ENCODE measurements at places on chromosomes 2 and 18. TPM values are rescaled to one million over a fixed set of nuclear protein-coding genes. Genes with fewer than 3 reads are reported as not detected.

GRCh38 chr18:6363216-6363615, 51.5 kb downstream of the L3MBTL4 start:
- H3K36me3 ChIP-seq = no peaks in the 10 kb centered on the region
- DNase-seq = no peak
- H3K4me1 ChIP-seq = no peaks in the 10 kb centered on the region
- no peak overlapping the region for H3K4me3 ChIP-seq
- no peak overlapping the region for H3K27ac ChIP-seq
- H3K27me3 ChIP-seq = no peaks in the 10 kb centered on the region

DNA sequence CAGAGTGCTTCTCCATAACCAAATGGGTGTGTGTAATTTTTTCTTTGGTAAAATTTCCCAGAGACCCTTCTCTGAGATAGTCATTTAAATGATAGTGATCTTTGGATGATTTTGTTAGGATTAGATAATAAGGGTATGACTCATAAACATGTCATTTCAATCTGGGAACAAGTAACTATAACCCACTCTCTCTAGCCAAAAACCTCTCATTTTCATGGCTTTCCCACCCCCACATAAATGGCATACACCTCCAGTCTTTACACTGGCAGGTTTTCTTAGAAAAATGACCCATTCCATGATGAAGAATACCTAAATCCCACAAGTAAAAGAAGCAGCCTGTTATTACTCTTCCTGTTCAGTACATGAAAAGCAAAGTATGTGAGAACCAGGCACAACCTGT, 572.0 kb upstream of the ZEB2 start:
- no peaks in the 10 kb centered on the region for H3K27me3 ChIP-seq
- no peak for DNase-seq
- no peak overlapping the region for H3K4me3 ChIP-seq
- no peaks in the 10 kb centered on the region for H3K36me3 ChIP-seq
- no peak overlapping the region for H3K27ac ChIP-seq

DNA sequence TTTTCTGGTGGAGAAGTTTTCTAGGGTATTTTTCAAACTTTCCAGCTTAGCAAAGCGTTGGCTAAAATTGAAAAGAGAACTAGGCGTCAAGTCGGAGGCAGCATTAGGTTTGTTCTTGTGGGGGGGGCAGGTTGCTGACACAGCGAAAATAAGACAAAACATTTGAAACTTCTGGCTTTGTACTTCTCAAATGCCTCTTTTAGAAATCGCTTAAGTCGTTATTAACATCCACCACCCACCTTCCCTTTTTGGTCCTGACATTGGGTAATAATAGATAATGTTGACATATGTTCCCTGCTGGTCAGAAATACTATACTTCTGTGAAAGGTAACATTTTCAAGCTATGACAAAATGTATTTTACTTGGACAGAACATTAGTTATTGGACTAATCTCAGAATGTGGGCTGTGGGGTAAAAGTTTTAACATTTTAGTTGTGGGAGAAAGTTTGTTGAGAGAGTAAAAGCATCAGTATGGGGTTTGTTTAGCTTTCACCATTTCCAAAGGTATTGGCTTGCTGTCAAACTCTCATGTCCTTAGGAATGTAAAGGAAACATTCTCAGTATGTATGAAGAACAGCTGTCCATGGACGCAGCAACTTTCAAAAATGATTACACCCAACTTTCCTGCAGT, 88.1 kb upstream of the ZEB2 start:
- H3K4me1 ChIP-seq = no peaks in the 10 kb centered on the region
- no peaks in the 10 kb centered on the region for H3K36me3 ChIP-seq
- no peaks in the 10 kb centered on the region for H3K27me3 ChIP-seq

GRCh38 chr18:79878741-79879378, 72.6 kb downstream of the SLC66A2 start:
- H3K36me3 ChIP-seq = no peaks in the 10 kb centered on the region
- DNase-seq = no peak
- H3K4me3 ChIP-seq = no peak overlapping the region
- H3K4me1 ChIP-seq = no peaks in the 10 kb centered on the region

DNA sequence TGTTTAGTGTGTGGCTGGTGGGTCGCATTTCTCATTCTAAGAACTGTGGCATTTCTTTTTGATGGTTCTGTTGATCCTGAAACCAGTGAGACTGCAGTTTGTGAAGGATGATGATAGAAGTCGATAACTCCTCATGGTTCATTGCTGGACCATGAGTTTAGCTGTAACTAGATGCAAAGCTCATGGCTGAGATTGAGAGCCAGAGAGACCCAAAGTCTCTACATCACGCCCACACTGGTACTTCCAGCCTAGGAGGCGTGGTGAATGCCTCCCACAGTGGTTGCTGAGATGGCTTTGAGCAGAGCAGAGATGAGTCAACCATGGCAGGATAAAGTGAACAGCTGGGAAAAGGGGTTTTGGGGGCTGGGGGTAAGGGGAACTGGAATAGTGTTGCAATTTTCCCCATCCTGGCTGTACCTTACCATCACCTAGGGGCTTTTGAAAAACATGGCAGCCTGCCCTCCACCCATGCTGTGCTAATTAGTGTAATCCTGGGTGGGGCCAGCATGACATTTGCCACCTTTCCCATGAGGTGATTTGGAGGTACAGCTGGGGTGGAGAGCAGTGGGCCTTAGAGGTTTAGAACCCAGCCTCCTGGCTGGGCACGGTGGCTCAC, 24.1 kb downstream of the INPP4A start:
- no peak overlapping the region for H3K4me3 ChIP-seq
- H3K36me3 ChIP-seq = no peaks in the 10 kb centered on the region
- H3K4me1 ChIP-seq = peaks cover 32% of the 10 kb centered on the region

DNA sequence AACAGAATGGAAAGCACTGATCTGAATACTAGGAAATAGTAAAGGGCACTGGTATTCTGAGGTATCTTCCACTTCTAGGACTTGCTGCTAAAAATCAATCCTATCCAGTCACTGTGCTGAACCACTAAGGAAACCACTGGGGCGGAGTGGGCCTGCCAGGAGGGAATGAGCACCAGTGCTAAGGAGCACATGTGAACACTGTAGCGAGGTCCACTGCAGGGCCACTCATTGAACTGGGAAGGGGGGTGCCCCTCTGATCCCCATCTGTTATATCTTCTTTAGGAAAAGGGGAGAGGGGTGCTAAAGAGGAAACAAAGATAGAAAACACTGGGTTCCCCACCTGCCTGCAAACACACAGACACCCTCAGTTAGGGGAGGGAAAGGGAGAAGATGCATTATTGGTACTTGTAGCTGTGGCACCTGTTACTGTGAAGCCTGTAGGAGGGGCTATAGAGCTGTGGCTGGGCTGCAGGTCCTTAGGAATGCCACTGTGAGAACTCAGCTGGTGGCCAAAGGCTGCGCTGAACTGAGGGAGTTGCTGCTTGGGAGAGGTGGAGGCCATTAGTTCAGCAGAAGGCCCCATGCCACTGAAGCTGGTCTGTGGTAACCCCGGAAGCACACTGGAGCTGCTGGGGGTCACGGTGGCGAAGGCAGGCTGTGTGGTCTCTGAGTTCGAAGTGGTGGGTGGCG, 81.8 kb downstream of the INO80D start:
- H3K4me1 ChIP-seq = peaks cover 7% of the 10 kb centered on the region
- no peak overlapping the region for H3K4me3 ChIP-seq
- H3K36me3 ChIP-seq = peaks cover 58% of the 10 kb centered on the region
- DNase-seq = no peak

GRCh38 chr2:140539242-140539875, 1591.5 kb downstream of the LRP1B start:
- no peak overlapping the region for H3K4me3 ChIP-seq
- H3K4me1 ChIP-seq = no peaks in the 10 kb centered on the region
- no peak overlapping the region for H3K27ac ChIP-seq
- DNase-seq = no peak
- no peaks in the 10 kb centered on the region for H3K36me3 ChIP-seq
- no peaks in the 10 kb centered on the region for H3K27me3 ChIP-seq

- no peak for DNase-seq
- no peaks in the 10 kb centered on the region for H3K36me3 ChIP-seq
- no peak within 1 kb of the TSS for H3K27ac ChIP-seq
- H3K27me3 ChIP-seq = peaks cover 78% of the 10 kb centered on the region
- H3K4me3 ChIP-seq = peak within 1 kb of the TSS; percentile 51
Measured at GRCh38 chr2:218993345-218994315, at the start of gene CRYBA2. CRYBA2 (minus strand) TSS chr2:218993422; CDS start chr2:218993176, 246 bp downstream.

- no peak overlapping the region for H3K27ac ChIP-seq
- no peaks in the 10 kb centered on the region for H3K4me1 ChIP-seq
- no peaks in the 10 kb centered on the region for H3K36me3 ChIP-seq
- no peaks in the 10 kb centered on the region for H3K27me3 ChIP-seq
Measured at GRCh38 chr2:75787532-75788132, 76.9 kb upstream of the GCFC2 start.

GRCh38 chr2:136117909-136118818, at the start of gene CXCR4:
CXCR4 (minus strand) TSS chr2:136118149; CDS start chr2:136118060, 89 bp downstream.
- no peak within 1 kb of the TSS for H3K27ac ChIP-seq
- no peaks in the 10 kb centered on the region for H3K36me3 ChIP-seq

DNA sequence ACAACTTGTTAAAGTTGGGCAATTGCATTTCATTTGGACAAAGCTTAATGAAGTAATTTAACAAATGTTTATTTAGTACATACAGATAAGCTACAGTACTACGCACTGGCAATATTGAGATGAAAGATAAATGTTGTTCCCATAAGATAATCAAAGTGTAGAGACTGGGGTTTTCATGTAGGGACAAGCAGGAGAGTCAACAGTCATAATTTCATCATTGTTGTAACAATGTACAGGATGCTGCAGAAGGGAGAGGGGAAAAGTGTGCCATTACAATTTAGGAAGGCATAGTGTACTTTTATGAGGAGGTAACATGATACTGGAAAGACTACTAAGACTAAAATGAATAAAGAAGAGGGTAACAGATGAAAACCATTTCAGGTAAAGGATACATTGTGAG, 441.6 kb downstream of the ERBB4 start:
- no peaks in the 10 kb centered on the region for H3K27me3 ChIP-seq
- no peaks in the 10 kb centered on the region for H3K36me3 ChIP-seq
- H3K4me1 ChIP-seq = no peaks in the 10 kb centered on the region
- H3K27ac ChIP-seq = no peak overlapping the region
- H3K4me3 ChIP-seq = no peak overlapping the region
- no peak for DNase-seq

GRCh38 chr2:66897691-66898150, 462.8 kb downstream of the MEIS1 start:
- H3K27me3 ChIP-seq = no peaks in the 10 kb centered on the region
- no peak overlapping the region for H3K4me3 ChIP-seq
- DNase-seq = no peak
- no peaks in the 10 kb centered on the region for H3K4me1 ChIP-seq

GRCh38 chr2:188524519-188525113, 232.9 kb downstream of the GULP1 start:
- H3K36me3 ChIP-seq = no peaks in the 10 kb centered on the region
- no peak for DNase-seq
- no peaks in the 10 kb centered on the region for H3K4me1 ChIP-seq
- no peak overlapping the region for H3K27ac ChIP-seq

DNA sequence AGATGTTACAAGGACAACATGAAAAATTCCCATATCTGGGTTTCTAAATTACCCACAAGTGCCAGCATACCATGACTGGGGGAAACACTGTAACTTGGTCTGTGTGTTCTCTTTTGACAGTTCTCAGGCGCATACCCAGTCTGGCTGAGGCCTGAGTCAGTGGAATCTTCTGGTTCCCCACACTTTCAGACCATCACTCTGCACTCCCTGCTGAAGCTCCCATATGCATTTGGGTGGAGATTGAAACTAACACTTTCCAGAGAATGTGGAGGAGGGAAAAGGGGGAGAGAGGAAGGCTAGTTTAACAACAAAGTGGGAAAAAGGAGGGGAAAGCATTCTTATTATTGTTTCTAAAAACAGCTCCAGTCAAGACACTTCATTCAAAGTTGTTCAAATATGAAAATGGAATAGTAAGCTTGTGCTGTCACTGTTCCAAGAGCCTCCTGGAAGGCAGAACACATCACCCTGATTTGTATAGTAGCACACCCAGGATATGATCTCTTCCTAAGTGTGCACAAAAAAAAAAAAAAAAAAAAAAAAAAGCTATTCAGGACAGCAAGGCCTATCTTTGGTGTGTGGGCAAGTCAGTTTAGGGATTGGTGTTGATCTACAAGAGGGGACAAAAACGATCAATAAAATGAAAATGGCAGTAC, 48.1 kb upstream of the CTIF start:
- no peak overlapping the region for H3K27ac ChIP-seq
- H3K4me3 ChIP-seq = no peak overlapping the region
- H3K27me3 ChIP-seq = no peaks in the 10 kb centered on the region
- H3K36me3 ChIP-seq = no peaks in the 10 kb centered on the region

DNA sequence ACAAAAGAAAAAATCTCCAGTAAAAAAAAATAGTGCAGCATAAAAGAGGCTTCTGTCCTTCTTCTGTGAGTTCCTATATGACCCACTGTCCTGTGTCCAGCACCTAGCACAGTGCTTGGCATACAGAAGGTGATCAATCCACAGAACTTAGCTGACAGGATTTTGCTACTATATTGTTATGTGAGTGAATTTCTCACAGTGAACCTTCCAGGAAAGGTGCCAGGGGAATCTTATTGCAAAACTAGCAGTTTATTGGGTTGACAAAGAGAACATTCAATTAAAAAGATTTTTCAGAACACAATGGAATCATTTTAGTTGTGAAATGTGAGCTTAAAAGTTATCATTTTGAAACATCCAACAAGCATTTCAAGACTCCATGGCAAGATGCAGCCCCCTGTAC, 12.4 kb upstream of the TRIB2 start:
- no peak overlapping the region for H3K27ac ChIP-seq
- no peaks in the 10 kb centered on the region for H3K27me3 ChIP-seq
- H3K4me3 ChIP-seq = no peak overlapping the region
- no peaks in the 10 kb centered on the region for H3K4me1 ChIP-seq
- DNase-seq = no peak
- no peaks in the 10 kb centered on the region for H3K36me3 ChIP-seq

- no peaks in the 10 kb centered on the region for H3K27me3 ChIP-seq
- no peak overlapping the region for H3K4me3 ChIP-seq
- H3K36me3 ChIP-seq = peaks cover 1% of the 10 kb centered on the region
- peaks cover 5% of the 10 kb centered on the region for H3K4me1 ChIP-seq
- H3K27ac ChIP-seq = no peak overlapping the region
Measured at GRCh38 chr2:210132239-210132638, 39.0 kb downstream of the KANSL1L start.

- no peak for DNase-seq
- H3K27me3 ChIP-seq = no peaks in the 10 kb centered on the region
- no peak overlapping the region for H3K4me3 ChIP-seq
- no peaks in the 10 kb centered on the region for H3K4me1 ChIP-seq
- H3K27ac ChIP-seq = peak overlapping the region; percentile 55
Measured at GRCh38 chr2:188787021-188787657, 187.0 kb upstream of the COL3A1 start.

- H3K36me3 ChIP-seq = peaks cover 4% of the 10 kb centered on the region
- DNase-seq = no peak
- no peaks in the 10 kb centered on the region for H3K27me3 ChIP-seq
- H3K27ac ChIP-seq = no peak overlapping the region
Measured at GRCh38 chr2:237980087-237980486, 13.3 kb downstream of the UBE2F start.

GRCh38 chr18:76205906-76206305, 289.1 kb downstream of the ZNF516 start:
- no peaks in the 10 kb centered on the region for H3K4me1 ChIP-seq
- no peaks in the 10 kb centered on the region for H3K36me3 ChIP-seq
- H3K27ac ChIP-seq = no peak overlapping the region
- no peak overlapping the region for H3K4me3 ChIP-seq

The PIKFYVE gene
- 14.0 TPM for total RNA-seq

The TOGARAM2 gene
- total RNA-seq = 6.4 TPM

The FLACC1 gene
- total RNA-seq = 1.7 TPM

The HAUS1 gene
- 20.6 TPM for total RNA-seq

The SERPINB8 gene
- total RNA-seq = 1.9 TPM

The CPSF3 gene
- 51.8 TPM for total RNA-seq

The SAG gene
- total RNA-seq = 0.10 TPM

The ITPRIPL1 gene
- 2.1 TPM for total RNA-seq

The RAMP1 gene
- total RNA-seq = 72.3 TPM

The CIB4 gene
- total RNA-seq = not detected

The OSBPL6 gene
- total RNA-seq = 51.1 TPM

The SP140L gene
- 2.6 TPM for total RNA-seq

The TSPYL6 gene
- total RNA-seq = not detected

The RBKS gene
- 0.41 TPM for total RNA-seq

The IRS1 gene
- total RNA-seq = 5.3 TPM

The LBX2 gene
- 0.59 TPM for total RNA-seq

Measured in gastrocnemius medialis (tissue), 4 donors.